ENCODE measurements at places on chromosomes 16 and 17.

DNA sequence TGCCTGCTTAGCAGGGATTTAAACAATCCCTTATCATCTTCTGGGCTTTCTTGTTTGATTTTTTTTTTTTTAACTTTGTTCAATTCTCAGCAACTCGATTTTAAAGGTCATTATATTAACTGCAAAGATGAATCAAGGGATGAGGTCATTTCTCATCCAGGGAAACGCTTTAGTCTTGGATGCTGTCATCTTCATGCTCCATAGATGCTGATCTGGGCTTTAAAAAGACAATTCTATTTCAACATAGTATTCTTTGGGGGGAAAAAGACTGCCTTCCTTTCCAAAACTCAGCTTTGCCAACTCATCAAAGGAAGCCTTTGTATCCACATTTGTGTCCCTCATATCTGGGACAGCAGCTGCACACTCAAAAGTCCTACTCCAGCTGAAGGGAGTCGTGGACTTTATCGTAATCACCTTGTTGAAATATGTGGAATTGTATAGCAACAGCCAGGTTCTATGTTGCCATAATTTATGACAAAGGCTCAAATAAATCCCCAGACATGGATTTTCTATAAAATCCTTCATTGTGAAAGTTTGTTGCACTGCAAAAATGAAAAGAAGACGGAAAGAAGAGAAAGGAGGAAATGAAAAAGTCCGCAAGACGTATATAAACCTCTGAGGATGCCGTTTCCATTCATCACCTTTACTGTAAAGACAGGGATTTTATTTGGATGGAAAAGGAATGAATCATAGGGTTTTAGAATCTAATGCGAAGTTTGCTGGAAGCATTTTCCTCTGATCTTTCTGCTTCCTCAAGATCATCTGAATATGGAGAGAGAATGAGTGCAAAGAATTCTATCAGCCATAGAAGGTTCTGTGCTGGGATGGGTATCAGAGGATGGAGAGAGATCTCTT, 48.6 kb upstream of the XYLT1 start:
- DNase-seq, result no peak

- DNase-seq, result no peak
Observed at GRCh38 chr16:83940119-83940518, 12.9 kb upstream of the OSGIN1 start.

- DNase-seq, result no peak
Observed at GRCh38 chr16:1963806-1964505, 670 bp downstream of the RPS2 start.

GRCh38 chr17:27547301-27547683, 83.7 kb upstream of the LGALS9 start:
- no peak for DNase-seq

- DNase-seq, result no peak
Observed at GRCh38 chr16:86894925-86895324, 316.6 kb downstream of the FOXL1 start.

GRCh38 chr17:78019976-78020716, 61.6 kb downstream of the TNRC6C start:
- DNase-seq, result no peak

GRCh38 chr17:65381152-65381551, 180.3 kb downstream of the AXIN2 start:
- DNase-seq, result no peak

- DNase-seq, result no peak
Observed at GRCh38 chr16:89918453-89919347, at the start of gene MC1R. MC1R (plus strand) TSS chr16:89918862; CDS start chr16:89919259, 397 bp downstream.

- peak; percentile 58 for DNase-seq
Observed at GRCh38 chr16:4572715-4573114, 16.6 kb downstream of the C16orf96 start.

DNA sequence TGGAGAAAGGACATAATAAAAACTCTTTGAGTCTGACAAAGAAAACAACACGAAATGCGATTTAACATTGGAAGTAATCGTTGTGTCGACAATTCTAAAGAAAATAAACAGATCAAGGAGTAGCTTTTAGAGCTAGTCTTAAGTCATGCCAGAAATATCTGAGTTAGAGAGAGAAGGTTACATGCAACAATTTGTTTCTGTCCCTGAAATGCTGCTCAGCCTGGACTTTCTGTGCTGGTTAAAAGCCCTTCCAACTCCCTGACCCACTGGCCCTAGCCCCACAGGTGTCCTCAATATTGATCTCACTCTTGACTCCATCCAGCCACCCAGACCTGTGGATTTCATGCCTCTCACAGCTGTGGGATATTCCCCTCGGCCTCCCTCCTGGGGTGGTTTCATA, 33.2 kb upstream of the TEX2 start:
- DNase-seq, result no peak

DNA sequence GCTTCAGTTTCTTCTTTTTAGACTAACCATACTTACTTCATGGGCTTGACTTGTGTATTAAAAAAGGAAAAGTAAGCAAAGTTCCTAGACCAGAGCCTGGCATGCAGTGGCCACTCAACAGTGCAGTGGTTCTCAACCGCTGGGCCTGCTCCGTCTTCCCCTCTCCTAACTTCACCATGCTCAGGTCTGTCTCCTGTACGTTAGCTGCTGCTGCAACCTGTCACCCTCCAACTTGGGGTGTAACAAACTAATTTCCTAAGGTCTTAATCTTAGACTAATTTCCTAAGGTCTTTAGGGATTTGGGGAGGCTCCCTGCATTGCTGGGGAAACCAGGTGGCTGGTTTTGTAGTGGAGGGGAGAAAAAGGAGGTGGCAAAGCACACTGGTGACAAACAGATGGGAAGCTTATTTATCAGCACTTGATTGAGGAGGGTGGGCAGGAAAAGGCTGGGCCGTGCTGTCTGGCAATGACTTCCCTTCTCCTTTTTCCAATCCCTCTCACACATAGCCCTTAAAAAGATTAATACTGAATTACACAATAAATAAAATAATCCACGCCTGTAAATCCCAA, 2.2 kb upstream of the ARL4D start:
- DNase-seq, result no peak

- DNase-seq, result no peak
Observed at GRCh38 chr16:22356930-22357634, 17.3 kb downstream of the CDR2 start.

- DNase-seq, result no peak
Observed at GRCh38 chr17:37844158-37844976, 79.8 kb upstream of the TBC1D3K start.

DNA sequence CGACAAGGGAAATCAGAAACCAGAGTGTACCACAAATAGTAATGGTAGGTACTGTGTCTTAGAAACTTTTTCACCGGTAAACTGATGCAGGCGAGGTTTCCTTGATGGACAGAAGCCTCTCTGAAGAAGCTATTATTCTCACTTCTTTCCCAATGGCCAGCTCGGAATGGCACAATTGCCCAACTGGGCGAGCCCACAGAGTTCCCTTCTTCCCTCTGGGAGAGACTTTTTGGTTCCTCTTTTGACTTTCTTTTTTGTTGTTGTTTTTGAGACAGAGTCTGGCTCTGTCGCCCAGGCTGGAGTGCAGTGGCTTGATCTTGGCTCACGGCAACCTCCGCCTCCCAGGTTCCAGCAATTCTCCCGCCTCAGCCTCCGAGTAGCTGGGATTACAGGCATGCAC, 16.9 kb downstream of the SLC43A2 start:
- DNase-seq, result no peak

DNA sequence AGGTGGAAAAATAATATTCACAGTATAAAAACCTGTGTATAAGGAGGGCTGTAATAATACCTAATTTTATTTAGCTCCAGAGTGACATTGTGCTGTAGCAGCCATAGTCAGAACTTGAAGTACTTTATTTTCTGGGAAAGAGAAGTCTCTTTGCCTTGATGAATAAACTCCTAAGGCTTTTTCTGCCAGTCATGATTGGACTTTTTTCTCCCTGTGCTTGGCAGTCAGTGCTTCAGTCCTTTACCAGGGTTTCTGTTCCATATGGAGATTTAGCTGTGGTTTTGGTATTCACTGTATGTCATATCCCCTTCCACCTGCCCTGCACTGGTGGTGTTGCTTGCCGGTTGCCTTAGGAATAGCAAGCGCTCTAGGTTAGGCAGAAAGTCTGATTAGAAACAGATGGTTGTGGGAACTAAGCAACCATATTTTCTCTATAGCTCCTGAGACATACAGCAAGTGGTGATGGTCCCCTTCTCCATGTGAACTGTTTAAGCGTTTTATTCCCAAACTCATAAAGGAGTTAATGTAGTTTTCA, 24.7 kb downstream of the DDX42 start:
- no peak for DNase-seq

DNA sequence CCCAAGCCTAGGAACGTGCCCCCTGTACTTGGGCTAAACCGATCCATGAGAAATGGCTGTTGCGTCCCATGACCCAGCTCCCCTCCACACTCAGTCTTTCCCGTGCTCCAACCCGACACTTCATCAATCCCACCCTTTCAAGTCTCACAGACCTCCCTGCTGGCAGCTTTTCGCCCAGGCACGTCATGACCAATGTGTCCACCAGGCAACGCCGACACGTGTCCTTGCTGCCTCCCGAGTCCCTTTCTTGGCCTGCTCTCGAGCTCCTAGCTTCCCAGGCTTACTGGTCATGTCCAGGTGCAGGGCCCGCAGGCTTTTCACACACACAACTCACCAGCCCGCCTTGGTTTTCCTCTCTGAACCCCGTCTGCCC, 12.2 kb downstream of the MNT start:
- no peak for DNase-seq

- DNase-seq, result no peak
Observed at GRCh38 chr16:68073902-68074760, 11.0 kb upstream of the NFATC3 start.

DNA sequence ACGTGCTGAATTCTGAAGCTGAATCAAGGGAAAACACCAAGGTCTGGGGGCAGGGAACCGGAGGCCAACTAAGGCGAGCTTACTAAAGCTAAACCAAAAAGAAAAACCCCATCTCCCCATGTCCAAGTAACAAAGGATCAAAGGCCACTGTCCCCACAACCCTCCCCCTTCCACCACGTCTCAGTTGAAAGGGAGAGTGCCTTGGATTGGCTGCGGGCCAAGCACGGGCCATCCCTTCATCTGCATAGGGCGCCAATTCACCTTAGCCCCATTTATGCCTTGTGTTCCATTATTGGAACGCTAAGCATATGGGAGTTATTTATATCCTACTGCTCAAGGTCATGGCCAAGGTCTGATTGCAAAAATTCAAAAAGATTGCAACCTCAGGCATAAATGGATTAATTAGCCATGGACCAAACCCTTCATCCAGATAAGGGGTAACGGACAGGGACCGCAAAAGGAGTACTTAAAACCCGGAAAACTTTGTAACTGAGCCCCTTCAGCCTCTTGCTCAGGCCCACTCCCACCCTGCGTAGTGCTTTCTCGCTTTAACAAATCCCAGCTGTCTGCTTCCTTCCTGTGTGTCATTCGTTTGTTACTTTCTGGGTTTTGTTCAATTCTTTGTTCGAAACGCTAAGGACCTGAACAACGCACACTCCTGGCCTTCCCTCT, 740 bp upstream of the ATP6V0D1 start:
- no peak for DNase-seq

GRCh38 chr17:74085434-74085833, 118.0 kb upstream of the RPL38 start:
- DNase-seq, result no peak

- DNase-seq, result no peak
Observed at GRCh38 chr17:41008811-41009210, at the start of gene KRTAP3-1. KRTAP3-1 (minus strand) TSS chr17:41009128; CDS start chr17:41009074, 54 bp downstream.

- DNase-seq, result no peak
Observed at GRCh38 chr17:39935909-39936308, 8.4 kb downstream of the LRRC3C start.

DNA sequence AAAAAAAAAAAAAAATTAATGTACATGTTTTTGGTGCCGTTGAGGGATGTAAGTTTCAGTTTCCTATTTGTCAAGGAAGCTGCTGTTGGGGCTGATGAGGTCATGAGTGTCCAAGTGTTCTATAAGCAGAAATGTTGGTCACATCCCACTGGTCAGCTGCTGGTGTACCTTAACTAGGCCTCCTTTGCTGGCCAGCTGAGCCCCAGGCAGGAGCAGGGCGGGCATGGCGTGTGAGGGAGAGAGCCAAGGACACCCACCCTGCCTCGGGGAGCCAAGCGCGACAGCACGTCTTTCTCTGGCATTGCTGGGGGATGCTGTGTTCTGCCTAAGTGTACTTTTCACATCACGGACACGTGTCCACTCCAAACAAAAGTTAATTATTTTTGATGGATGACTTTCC, 108.1 kb upstream of the CDC42EP4 start:
- peak; percentile 56 for DNase-seq

DNA sequence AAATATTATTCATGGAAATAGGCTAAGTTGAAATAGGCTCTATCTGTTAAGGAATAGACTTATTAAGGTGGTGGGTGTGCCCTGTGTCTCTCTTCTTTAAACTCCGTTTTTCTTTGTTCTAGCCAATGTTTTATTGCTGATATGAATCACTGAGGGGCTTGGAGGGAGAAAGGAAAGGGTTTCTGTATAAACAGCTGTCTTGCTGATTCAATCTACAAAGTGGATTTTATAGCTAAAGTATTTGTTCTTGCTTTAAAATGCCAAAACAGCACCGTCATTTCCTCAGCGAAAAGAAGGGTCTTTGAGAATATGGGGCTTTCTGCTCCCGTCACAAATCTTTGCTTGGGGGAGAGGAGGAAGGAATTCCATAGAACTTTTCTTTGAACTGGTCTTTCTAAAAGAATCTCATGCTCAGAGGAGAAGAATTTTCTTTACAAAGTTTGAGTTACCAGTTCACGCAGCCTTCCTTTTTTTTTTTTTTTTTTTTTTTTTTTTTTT, 39.3 kb downstream of the MSI2 start:
- DNase-seq, result no peak

DNA sequence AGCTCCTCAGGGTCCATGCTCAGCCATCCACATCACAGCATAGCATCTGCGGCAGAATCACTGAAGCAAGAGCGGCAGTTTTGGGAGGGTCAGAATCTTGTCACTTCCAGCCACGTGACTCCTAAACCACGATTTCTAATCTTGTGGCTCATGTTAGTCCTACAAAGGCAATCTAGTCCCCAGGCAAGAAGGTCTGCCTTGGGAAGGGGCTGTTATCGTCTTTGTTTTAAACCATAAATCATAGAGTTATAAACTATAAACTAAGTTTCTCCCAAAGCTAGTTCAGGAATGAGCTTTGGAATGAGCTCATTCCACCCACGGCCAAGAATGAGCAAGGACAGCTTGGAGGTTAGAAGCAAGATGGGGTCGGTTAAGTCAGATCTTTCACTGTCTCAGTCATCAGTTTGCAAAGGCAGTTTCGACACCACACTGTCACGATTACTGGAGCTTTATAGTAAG, 20.8 kb upstream of the DNAH17 start:
- DNase-seq, result no peak

GRCh38 chr16:27222249-27223225, 19.2 kb downstream of the KDM8 start:
- DNase-seq, result peak; percentile 38

GRCh38 chr17:79612468-79613194, 1.8 kb upstream of the RBFOX3 start:
- DNase-seq, result no peak

- DNase-seq, result peak; percentile 91
Observed at GRCh38 chr16:28924762-28925385, at the start of gene RABEP2. RABEP2 (minus strand) TSS chr16:28925238; CDS start chr16:28925163, 75 bp downstream.

Measured in right renal pelvis (tissue), 4 donors.